Activated naive CD4-positive, alpha-beta T cell treated with anti-CD3 and anti-CD28 coated beads, Interleukin-2, amount 50 U/mL, for 72 hours (primary cell): ENCODE measurements at places on chromosomes 13 and 19. TPM values are rescaled to one million over a fixed set of nuclear protein-coding genes. Genes with fewer than 3 reads are reported as not detected.

- DNase-seq = no peak
Observed at GRCh38 chr13:113137691-113138298, 15.2 kb downstream of the F10 start.

DNA sequence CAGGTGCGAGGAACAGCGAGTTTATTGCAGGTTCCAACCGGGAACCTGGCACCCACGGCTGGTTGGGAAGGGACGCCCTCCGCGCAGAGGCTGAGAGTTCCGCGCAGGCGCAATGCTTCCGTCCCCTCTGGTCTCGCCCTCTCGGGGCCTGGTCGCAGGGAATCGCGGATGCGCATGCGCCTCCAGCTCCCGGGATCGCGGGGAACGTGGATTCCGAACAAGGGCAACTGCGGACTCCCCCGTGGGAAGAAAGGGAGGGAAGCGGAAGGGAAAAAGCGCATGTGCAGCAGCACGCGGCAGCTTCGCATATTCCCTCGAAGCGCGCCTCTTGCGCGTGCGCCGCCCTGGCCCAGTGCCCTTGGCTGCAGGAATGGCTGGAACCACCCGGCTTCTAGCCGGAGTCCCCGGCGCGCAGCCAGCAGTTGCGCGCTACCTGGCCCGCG, 1.1 kb downstream of the TSSK6 start:
- no peak for DNase-seq

DNA sequence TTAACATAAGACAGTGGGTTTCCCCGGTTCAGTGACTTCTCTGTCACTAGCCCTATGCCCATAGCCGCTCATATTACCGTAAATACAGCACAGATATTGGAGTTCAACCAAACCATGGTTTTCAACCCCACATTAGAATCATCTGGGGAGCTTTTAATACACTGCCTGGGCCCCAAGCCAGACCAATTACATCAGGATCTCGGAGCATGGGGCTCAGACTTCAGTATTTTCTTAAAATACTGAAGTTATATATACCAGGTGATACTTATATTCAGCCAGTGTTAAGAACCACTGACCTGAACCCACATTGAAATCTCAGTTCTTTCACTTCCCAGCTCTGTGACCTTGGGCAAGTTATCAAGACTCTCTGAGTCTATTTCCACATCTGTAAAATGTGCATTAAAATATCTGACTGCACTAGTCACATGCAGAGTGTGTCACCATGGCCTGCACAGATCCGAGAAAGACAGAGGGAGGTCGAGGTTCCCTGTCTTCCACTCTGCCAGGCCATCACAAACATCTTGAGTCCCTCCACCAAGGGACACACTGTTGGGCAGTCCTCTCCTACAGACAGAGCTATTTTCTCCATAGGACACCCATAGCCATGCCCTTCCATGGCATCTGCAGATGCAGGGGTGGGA, 32.2 kb upstream of the IPO5 start:
- DNase-seq = no peak

- no peak for DNase-seq
Observed at GRCh38 chr13:110479215-110479545, 82.3 kb downstream of the RAB20 start.

- DNase-seq = no peak
Observed at GRCh38 chr19:33440682-33441081, 67.2 kb downstream of the CEBPG start.

- no peak for DNase-seq
Observed at GRCh38 chr13:98632961-98633360, 56.1 kb upstream of the STK24 start.

GRCh38 chr19:55276720-55277430, 3.0 kb downstream of the HSPBP1 start:
- DNase-seq = no peak

Gene NBEA
- 0.37 TPM for total RNA-seq
